ENCODE measurements at places on chromosomes 5 and 9.

DNA sequence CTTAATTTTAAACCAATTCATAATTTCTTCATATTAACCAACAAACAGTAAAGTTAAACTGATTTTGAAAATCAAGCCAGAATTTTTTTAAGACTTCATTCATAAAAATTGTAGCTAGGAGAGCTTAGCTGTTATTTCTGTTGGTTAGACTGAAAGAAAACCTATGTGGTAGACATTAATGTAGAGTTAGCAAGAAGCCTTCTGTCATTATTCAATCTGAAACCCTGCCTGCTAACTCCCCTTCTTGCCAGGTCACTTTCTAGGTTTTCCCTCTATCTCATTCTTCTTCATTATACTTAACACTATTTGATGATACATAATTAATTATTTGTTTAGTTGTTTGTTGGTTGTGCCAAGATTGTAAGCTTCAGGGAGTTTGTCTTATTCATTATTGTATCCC lies 304.3 kb upstream of the MEF2C start:
- no peak for DNase-seq

- DNase-seq: no peak
Measured at GRCh38 chr9:133581011-133581410, 28.2 kb downstream of the FAM163B start.

DNA sequence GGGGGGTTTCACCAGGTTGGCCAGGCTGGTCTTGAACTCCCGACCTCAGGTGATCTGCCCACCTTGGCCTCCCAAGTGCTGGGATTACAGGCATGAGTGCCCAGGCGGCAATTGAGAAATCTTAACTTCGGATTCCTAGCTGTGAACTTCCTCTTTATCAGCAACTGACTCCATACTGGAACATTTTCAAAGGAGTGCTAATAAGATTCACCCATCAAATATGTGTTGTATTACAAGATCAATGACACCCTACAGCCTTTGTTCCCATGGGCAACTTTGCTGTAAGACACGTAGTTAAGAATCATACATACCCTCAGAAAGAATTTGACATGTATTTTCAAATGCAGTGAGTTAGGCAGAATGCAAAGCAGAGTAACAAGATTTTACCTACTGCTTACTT lies 23.1 kb upstream of the ACOT12 start:
- DNase-seq: no peak

GRCh38 chr9:125985998-125986655 lies 239.0 kb downstream of the PBX3 start:
- no peak for DNase-seq

- no peak for DNase-seq
Measured at GRCh38 chr9:37452611-37453010, 12.6 kb downstream of the ZBTB5 start.

DNA sequence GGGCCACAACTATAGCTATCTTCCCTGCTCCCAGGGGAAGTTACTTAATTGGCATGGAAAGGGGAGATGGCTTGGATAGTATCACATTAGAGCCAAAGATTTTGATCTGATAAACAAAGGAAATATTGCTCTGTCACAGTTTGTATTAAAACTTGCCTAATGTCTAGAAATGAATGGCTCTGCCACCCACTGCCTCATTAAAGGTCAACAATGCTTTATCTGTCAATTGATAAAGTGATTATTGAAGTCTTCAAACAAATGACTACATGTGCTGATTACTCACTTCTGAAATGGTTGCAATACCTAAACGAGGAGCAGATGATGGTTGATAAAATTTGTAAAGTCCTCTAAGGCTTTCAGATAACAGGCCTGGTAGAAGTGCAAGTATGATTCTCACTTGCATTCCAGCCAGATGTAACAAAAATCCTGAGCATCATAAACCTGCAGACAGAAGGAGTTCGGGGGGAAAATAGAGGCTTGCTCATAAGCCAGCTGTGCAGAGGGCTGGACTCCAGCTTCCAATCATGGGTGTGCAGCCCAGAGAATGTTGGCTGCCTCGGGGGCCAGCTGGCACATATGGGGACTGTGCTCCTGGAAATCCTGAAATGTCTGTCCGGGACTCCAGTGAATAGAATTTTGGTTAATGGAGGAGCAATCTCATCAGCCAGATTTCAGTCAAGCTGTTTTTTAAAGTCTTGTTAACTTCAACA lies 200.5 kb upstream of the SLC27A6 start:
- DNase-seq: peak; percentile 94

- DNase-seq: no peak
Measured at GRCh38 chr9:129869585-129870501, 34.6 kb downstream of the USP20 start.

- DNase-seq: no peak
Measured at GRCh38 chr5:174553556-174553955, 170.8 kb upstream of the MSX2 start.

- DNase-seq: no peak
Measured at GRCh38 chr5:140220032-140220697, 45.2 kb downstream of the CYSTM1 start.

DNA sequence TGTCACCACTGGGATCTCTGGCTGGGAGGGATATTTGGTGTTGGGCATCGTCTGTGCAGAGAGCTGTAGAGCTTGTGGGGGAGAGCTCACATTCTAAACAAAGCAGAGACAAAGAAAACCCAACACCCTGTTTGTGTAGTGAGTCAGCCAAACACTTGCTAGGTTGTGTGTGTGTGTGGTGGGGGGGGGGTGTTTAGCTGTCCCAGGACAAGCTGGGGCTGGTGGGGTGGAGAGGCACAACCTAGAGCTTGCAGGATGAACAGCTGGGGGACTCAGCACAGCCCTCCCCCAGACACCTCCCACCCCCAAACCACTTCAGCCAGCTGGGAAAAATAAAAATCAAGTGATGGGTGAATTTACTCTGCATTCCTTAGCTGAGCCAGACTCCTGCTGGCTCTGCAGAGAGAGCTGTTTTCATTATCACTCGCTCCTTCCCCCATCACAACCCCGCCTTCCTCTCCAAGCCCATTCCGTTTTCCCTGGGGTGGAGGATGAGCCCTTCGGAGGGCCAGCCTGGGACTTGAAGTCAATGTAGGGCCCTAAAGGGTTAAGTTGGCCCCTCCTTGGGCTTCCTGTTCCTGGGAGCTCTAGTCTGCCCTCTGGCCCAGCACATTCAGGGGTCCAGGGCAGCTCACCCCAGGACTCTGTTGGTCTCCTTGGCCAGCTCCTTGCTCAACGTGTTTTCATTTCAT lies 2.6 kb downstream of the OLFML2A start:
- peak; percentile 84 for DNase-seq

DNA sequence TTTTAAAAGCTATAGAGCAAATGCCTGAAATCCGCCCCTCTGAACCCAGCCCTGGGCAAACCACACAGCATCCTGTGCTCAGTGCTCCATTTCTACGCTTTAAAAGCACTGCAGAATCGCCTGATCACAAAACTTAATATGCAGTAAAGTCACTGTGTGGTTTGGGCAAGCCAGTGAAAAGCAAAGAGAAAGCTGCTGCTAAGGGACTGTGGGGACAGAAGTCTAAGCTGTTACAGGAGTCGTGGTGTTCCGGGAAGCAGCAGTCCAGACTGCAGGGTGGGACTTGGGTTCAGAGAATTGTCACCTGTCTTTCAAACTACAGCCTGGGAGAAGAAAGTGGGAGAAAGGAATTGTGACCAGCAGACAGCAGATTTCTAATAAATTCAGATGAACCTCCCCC lies 8.2 kb downstream of the RAPGEF1 start:
- no peak for DNase-seq

- DNase-seq: no peak
Measured at GRCh38 chr9:124454296-124454695, 4.0 kb downstream of the ADGRD2 start.

- DNase-seq: peak; percentile 12
Measured at GRCh38 chr5:153080940-153081339, 409.5 kb upstream of the GRIA1 start.

- DNase-seq: peak; percentile 51
Measured at GRCh38 chr9:81609782-81610739, 79.3 kb downstream of the TLE1 start.

DNA sequence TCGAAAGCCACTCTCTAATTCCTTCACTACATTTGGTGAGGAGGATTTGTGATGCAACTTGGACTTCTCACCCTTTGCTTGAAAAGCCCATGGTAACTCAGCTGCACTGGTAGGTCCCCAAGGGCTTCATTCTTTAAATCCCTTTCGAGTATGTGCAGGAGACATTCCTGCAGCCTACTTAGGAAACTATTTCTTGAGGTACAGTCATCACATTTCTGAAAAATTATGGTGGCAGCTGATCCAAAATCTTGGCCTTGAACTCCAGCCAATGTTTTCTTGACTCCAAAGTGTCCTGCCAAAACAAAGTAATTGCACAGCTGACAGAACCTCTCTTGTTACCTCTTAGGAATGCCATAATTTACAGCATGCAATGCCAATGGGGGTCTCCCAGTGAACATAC lies 99.7 kb downstream of the NPR3 start:
- DNase-seq: peak; percentile 50

DNA sequence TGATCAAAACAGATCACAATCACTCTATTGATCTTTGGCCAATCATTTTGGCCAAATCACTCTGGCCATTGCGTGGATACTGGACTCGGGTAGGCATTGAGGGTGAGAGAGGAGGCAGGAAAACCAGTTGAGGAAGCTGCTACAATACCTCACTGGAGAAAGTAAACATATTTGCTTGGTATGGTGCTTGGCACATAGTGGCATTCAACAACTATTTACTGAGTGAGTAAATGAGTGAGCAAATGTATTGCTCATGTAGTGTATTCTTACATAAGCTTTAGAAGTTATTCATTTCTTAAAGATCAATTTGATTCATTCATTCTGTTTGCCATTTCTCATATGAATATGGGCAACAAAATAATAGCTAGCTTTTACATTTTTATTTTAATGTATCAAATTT lies 4.0 kb upstream of the DEPDC1B start:
- no peak for DNase-seq

DNA sequence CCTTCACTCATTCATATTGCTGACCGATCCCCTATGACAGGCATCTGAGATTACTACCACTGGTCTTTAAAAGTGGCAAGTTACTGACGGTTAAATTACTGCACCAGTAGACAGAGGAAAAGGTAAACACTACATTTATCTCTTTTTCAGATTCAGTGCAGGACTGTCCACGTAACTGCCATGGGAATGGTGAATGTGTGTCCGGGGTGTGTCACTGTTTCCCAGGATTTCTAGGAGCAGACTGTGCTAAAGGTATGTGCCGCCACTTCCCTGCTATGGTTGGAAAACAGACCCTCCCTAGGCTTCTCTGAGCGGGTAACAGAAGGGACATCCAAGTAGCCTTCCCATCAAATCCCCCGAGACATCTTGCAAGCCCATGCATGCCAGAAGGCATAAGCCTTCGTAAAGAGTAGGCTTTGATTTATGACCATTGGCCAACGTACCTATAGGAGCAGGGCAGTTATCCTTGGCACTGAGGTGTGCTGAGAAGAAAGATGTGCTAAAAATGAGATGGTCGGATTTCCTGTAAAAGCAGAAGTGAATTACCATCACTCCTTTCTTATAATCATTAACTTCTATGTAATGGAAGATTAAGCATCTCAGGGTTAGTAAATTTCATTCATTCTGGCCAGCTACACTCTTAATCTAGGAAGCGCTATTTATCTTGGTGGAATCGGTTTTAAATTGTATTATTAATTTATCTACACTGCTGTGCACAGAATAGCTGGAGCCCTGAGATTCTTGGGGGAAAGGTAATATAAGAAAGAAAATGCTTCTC lies 193.4 kb upstream of the WWC1 start:
- DNase-seq: no peak

DNA sequence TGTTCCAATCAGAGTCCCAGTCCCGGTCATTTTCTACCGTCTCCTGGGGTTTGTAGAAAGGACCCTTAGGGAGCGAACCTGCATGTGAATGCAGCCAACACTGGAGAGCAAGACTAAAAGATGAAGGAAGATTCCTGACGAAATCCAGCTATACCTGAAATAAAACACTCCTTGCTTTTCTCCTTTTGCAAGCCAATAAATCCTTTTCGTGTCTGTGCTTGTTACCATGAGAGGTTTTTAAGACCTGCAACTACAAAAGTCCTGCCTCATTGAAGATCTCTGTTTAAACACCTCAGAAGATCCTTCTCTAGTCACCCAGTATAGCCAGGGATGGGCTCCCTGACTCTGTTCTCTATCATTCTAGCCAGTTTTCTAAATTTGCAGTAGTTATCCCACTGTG lies 10.0 kb upstream of the SLC34A1 start:
- no peak for DNase-seq

DNA sequence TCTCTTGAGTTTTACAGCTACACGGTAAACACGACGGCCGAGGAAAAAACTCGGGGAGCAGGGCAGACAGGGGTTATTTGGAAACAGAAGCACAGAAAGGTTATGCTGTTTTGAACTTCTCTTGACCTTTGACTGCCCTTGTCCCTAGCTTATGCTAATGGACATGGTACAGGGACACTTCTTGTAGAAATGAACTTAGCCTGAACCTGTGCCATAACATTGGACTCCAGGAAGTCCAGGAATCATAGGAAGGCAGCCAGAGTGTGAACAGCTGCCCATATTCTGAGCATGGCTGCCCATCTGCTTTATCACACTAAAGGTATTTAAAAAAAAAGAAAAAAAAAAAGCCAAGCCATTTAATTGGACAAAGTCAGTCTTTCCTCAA lies 46.1 kb downstream of the NR6A1 start:
- DNase-seq: peak; percentile 40

DNA sequence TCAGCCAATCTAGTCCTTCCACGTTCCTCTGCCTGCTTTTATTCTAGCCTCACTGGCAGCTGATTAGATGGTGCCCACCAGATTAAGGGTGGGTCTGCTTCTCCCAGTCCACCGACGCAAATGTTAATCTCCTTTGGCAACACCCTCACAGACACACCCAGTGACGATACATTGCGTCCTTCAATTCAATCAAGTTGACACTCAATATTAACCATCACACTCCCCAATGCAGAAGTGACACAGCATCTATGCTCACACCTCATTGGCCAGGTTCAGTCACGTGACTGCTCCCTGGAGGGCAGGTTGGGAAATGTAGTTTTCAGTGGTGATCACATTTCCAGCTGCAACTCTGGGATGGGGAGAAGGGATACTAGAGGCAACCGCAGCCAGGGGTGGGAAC lies 13.0 kb downstream of the SUSD3 start:
- DNase-seq: no peak

DNA sequence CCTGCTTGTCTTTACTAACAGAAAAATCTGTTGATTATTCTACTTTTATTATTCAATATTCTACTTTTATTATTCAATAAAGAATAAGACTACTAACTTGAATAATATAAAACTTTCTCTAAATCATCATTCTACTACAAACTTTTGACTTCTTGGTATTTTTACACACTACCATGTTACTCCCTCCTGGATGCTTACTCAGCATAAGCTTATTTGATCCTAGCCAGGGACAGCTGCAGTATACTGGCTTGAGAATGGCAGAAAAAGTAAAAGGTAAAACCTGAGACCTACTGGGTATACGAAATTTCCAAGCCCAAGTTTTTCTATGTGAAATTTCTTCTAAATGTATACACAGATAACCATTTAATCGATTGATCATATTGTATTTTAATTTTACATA lies 26.1 kb downstream of the PGGT1B start:
- DNase-seq: no peak

- no peak for DNase-seq
Measured at GRCh38 chr9:100190339-100190738, 91.3 kb downstream of the INVS start.

All from muscle of leg (tissue), 16 donors.